ENCODE measurements at places on chromosomes 16 and 17.

DNA sequence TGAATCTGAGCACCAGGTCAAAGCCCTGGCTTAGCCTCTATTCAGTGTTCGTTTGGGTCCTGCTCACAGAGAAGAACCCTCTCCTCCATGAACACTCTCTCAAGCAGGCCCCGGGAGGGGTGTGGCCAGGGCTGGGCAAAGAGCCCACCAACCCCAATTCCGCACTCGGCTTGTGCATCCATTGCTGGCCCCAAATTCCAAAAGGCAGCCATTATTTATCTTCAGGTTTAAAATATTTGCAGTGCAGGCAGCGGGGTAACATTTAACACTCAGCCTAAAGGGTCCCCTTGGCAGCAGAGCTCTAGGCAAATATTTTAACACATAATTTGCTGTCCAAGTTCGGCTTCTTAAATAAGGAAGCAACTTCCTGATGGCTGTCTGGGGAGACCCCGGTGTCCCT, 115.7 kb downstream of the ZNF423 start:
- no peak for DNase-seq

- DNase-seq, result no peak
Observed at GRCh38 chr17:63196772-63197335, 230.8 kb downstream of the TANC2 start.

- no peak for DNase-seq
Observed at GRCh38 chr17:71922439-71922838, 198.4 kb upstream of the SOX9 start.

- DNase-seq, result no peak
Observed at GRCh38 chr17:59439262-59439661, 107.8 kb downstream of the YPEL2 start.

- no peak for DNase-seq
Observed at GRCh38 chr16:78050734-78051400, 28.5 kb downstream of the CLEC3A start.

DNA sequence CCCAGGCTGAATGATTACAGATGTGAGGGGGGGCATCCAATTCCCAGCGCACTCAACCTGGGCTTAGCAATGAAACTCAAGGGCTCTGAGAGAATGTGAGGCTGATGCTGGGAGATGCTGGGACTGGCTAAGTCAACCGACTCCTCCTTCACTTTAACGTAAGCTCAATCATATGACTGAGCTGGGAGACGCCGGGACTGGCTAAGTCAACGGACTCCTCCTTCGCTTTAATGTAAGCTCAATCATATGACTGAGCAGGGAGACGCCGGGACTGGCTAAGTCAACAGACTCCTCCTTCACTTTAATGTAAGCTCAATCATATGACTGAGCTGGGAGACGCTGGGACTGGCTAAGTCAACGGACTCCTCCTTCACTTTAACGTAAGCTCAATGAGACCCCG, 179.4 kb downstream of the VPS53 start:
- no peak for DNase-seq

DNA sequence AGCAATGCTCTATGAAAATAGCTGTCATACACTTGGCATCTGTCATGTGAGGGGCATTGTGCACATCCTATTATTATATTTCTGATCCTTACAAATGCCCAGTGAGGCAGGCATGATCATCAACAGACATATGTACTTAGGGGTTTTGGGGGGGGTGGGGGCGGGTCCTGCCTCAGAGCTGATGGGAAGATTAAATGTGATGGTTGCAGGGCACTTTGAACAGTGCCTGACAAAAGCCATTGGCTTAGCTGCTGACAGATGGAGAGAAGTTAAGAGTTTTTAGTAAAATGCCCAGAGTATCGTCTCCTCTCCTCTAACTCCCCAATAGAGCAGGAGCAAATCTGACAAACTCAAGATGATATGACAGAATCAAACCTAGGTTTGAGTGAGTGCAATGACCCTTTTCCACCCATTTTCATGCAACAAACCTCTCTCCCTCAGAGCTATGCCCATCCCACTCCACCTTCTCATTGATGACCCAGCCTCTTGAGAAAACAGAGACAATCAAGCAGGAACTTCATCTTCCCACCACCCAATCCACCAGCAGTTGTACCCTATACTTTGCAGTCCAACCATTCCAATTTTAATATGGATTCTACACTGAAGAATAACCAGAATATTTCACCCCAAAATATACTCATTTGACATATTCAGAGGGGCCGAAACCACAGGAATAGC, 4.8 kb downstream of the KLHL11 start:
- DNase-seq, result no peak
